ENCODE measurements at places on chromosomes 2 and 18. TPM values are rescaled to one million over a fixed set of nuclear protein-coding genes. Genes with fewer than 3 reads are reported as not detected.

- H3K4me1 ChIP-seq: no peaks in the 10 kb centered on the region
- no peak overlapping the region for H3K27ac ChIP-seq
- no peak overlapping the region for H3K4me3 ChIP-seq
- no peaks in the 10 kb centered on the region for H3K27me3 ChIP-seq
- no peaks in the 10 kb centered on the region for H3K36me3 ChIP-seq
- DNase-seq: no peak
These were observed 216.8 kb downstream of the RAD51AP2 start for GRCh38 chr2:17301437-17301836.

DNA sequence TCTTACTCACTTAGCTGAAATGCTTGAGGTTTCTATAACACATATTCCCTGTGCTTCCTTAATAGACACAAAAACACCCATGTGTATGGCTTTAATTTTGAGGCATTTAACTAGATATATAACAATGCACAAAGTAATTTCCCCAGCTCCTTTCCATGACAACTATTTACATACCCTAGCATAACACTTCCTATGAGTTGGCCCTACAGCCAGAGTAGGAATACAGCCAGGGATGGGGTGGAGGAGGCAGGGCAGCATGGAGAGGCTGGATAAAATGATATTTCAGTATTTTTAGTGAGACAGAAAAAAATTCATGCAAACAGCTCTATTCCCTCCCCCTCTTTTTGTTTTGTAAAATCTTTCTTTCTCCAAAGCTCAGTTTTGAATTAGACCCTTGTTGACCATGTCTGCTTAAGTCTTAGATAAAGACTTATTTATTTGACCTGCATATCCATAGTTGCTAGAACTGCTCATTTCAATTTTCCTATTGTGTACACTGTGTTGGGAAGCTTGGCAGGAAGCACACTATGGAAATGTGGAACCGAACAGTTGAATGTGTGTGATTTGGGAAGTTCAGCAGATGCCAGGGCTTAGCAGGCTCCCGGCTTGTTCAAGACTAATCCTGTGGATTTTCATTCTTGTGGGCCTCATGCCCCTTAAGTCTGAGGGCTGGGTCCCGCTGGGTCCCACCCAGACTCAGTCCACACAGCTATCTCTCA is 11.2 kb upstream of the B3GNT2 start:
- no peaks in the 10 kb centered on the region for H3K4me1 ChIP-seq
- no peak overlapping the region for H3K4me3 ChIP-seq
- DNase-seq: no peak
- no peaks in the 10 kb centered on the region for H3K36me3 ChIP-seq

DNA sequence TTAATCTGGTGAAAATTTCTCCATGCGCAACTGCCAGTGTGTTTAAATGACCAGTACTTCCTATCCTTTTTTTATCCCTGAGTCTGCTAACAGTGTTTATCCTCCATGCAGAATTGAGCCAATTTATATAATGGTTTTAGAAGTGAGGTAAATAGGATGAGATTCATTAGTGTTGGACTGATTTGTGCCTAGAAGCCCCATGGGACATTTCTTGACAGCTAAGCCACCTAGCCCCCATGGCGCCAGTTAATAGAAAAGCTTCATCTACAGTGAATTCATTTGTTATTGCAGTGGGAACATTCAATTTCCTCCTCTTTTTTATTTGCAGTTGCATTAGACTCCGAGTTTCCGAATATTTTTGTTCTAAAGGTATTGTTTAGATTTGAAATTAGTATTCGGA is 175.6 kb downstream of the ARL6IP6 start:
- DNase-seq: no peak
- no peaks in the 10 kb centered on the region for H3K4me1 ChIP-seq
- H3K36me3 ChIP-seq: no peaks in the 10 kb centered on the region
- H3K27ac ChIP-seq: no peak overlapping the region
- no peaks in the 10 kb centered on the region for H3K27me3 ChIP-seq

MAP3K2 gene
- total RNA-seq: 99.4 TPM

ADD2 gene
- 0.16 TPM for total RNA-seq

LIMS2 gene
- not detected for total RNA-seq

GRCh38 chr2:229703909-229704630 is 10.3 kb downstream of the DNER start:
- DNase-seq: no peak
- no peaks in the 10 kb centered on the region for H3K4me1 ChIP-seq
- no peak overlapping the region for H3K4me3 ChIP-seq
- H3K36me3 ChIP-seq: no peaks in the 10 kb centered on the region

- no peaks in the 10 kb centered on the region for H3K27me3 ChIP-seq
- peaks cover 3% of the 10 kb centered on the region for H3K36me3 ChIP-seq
- DNase-seq: no peak
- no peaks in the 10 kb centered on the region for H3K4me1 ChIP-seq
- no peak overlapping the region for H3K4me3 ChIP-seq
- no peak overlapping the region for H3K27ac ChIP-seq
These were observed 18.2 kb downstream of the IFIH1 start for GRCh38 chr2:162300266-162300665.

CCDC178 gene
- not detected for total RNA-seq

ZBTB7C gene
- not detected for total RNA-seq

GRCh38 chr2:124333784-124334183 is 308.7 kb downstream of the CNTNAP5 start:
- no peaks in the 10 kb centered on the region for H3K36me3 ChIP-seq
- H3K4me1 ChIP-seq: no peaks in the 10 kb centered on the region
- H3K27ac ChIP-seq: no peak overlapping the region
- no peak overlapping the region for H3K4me3 ChIP-seq
- no peak for DNase-seq

GRB14 gene
- not detected for total RNA-seq

KATNAL2 gene
- total RNA-seq: 1.2 TPM

All from natural killer cell (primary cell).